Mucosa of gallbladder (tissue), 1 donor: ENCODE measurements at places on chromosomes 1 and 21.

GRCh38 chr1:88375977-88376376, 308.1 kb upstream of the PKN2 start:
- no peak for DNase-seq

GRCh38 chr1:95829556-95829955, 595.5 kb downstream of the RWDD3 start:
- no peak for DNase-seq

GRCh38 chr1:30318864-30319718, 404.3 kb downstream of the MATN1 start:
- DNase-seq, result no peak

DNA sequence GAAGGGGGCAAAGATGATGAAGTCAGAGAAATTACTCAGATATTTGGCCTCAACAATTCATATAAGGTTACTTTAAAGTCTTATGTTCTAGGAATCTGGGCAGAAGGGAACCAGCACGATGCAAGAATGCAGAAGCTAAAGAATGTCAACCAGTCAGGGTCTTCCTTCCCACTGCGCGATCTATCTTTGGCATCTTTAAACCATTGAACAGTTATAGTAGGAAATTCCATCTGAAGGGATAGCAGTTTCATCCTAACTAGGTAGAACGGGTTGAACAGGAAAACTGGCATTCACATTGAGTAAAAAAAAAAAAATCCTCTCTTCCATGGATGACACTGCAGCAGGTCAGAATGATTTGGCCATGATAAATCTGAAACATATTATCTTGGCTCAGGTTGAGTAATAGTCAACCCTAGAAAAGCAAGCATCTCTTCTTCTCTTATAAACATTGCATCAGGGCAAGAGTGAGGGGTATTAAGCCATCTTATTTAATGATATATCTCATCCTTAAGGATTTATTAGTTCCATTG, 6.3 kb downstream of the CRCT1 start:
- DNase-seq, result no peak

GRCh38 chr1:170735366-170736263, 71.7 kb downstream of the PRRX1 start:
- DNase-seq, result no peak

DNA sequence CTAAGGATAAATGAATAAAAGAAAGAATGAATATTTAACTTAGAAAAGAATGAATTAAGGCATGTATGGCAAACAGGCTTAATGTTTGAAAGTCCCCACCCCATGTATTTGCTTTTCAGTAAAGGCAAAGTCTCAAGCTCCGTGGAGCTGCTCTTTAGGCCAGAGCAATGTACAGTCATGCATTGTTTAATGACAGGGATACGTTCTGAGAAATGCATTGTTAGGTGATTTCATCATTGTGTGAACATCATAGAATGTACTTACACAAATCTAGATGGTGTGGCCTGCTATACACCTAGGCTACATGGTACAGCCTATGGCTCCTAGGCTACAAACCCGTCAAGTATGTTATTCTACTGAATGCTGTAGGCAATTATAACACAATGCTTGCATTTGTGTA, 51.6 kb upstream of the SPATA6 start:
- no peak for DNase-seq

GRCh38 chr1:93016171-93016570, 54.9 kb upstream of the DIPK1A start:
- no peak for DNase-seq

DNA sequence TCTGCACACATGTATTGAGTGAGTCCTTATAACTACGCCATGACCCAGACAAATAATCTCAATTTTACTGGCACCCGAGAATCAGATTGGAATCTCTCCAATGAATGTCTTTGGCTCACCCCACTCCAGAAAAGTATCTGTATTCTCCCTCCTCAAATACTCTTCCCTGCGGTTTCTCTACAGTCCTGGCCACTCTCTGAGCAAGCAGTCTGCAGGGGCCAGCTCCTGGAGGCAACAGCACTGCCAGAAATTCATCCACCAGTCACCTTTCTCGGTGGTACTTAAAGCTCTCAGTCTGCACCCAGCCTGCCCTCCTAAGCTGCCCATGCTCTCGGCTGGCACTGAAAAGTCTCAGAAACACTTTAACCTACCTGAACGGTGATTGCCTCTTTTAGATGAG, 16.1 kb upstream of the LYST start:
- no peak for DNase-seq
